Inflammatory macrophage treated with lipopolysaccharide for 1 hour (primary cell): ENCODE measurements at places on chromosomes 5 and 9.

DNA sequence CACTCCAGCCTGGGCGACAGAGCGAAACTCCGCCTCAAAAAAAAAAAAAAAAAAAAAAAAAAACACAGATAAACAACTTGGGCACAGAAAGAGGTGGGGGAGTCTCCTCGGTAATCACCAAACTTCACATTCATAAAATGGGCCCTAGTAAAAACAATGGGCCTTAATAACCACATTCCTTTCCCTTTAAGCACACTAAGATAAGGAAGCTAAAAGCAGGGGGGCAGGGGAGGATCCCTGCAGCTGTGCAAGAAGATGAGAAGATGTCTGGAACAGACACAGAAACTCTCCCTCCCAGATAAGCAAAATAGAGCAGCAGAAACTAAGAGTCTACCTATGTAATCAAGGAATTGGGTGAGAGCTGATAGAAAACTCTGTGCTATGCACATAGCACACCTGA is 111.2 kb upstream of the FAM174A start:
- no peak for DNase-seq

- DNase-seq = no peak
Measured at GRCh38 chr9:6945816-6946215, 188.0 kb downstream of the KDM4C start.

- DNase-seq = no peak
Measured at GRCh38 chr5:85388770-85389169, 1004.1 kb upstream of the EDIL3 start.

DNA sequence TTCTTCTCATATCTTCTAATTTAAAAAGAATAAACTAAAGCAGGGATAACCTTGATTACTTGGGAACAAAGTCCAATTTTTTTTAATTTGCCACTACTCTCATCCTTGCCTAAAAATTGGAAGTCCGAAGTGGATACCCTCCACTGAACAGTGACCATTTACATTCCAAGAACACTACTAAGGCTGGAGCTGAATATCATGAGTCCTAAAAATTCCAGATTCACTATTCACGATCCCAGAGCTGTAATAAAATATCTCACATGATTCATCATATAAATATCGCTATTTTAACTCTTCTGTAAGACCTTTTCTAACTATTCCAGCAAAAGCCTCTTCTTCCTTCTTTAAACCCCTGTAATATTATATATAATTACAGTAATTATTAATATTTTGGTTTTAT is 57.4 kb downstream of the ATPSCKMT start:
- DNase-seq = no peak

GRCh38 chr9:108108852-108109448 is 619.4 kb upstream of the KLF4 start:
- no peak for DNase-seq

- DNase-seq = no peak
Measured at GRCh38 chr5:177447611-177448243, 1.1 kb downstream of the PRR7 start.

DNA sequence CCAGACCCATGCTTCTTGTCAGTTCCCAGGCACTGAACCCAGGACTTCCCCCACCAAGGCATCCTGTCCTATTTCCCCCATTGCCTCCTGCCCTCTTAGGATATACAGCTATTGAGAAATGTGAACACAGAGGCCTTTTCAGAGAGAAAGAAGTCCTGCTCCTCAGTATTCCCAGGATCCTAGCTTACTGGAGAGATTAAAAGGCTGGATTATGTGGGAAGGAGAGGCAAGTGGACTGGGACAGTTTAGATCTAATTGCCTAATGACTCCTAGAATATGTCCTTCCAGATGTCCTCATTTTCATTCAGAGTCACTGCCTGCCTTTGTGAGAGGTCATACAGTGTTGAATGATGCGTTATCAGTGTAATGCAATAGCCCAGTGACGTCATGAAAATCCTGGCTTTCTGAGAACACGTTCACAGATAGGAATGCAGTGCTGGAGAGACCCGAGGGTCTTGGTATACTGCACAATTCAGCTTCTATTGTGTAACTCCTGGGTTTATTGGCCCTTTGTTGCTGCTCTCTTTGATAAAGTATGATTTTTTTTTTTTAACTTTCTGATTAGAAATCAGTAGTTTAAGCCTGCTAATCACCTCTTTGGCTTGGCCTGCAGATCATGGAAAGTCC is 26.2 kb downstream of the WWC1 start:
- DNase-seq = no peak

DNA sequence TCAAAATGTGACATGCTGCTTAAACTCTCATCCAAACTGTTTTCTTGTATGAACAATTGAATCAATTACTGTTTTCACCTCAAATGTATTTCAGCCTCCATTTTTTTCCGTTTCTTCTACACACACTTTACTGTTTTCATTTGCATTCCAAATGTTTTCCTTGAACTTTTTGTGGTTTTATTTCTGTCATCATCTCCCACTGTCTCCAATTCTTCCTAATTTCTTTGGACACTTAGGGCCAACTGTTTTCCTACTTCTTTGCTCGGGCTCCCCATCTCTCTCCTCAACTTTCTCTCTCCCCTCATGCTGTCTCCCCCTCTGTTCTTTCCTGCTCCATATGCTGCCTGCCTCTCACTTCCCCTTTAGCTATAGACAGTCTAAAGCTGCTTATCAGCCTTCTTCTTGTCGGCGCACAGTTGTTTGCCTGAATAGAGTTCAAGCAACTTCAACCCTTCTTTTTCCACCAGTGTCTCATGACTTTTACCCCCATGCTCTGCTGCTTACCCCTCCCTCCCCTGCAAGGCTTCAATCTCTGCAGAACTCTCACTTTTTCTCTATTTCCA is 443.4 kb downstream of the DTWD2 start:
- no peak for DNase-seq

DNA sequence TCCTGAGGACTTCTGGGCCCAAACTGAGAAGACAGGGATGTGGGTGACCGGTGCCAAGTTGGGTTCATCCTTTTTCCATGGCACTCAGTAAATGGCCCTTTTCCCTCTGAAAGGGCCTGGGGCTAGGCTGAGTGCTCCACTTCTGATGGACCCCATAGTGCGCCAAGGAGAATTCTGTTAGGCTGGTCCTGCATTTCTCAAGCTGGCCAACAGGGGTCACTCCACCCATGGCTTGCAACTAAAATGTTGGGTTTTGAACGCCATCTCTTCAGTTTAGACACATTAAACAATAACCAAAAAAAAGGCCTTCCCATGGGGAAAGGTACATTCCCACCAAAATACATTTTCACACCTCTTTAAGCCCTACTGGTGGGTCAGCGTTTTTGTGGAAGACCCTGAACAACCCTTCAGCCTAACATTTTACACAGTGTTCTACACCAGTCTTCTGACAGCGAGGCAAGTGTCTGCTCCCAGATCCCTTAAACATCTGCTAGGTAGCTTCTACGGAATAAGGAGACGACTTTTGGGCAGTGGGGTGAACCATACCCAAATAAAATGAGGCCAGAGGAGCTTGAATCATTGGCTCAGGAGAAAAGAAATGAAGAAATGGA is 27.3 kb downstream of the CNTFR start:
- DNase-seq = no peak

DNA sequence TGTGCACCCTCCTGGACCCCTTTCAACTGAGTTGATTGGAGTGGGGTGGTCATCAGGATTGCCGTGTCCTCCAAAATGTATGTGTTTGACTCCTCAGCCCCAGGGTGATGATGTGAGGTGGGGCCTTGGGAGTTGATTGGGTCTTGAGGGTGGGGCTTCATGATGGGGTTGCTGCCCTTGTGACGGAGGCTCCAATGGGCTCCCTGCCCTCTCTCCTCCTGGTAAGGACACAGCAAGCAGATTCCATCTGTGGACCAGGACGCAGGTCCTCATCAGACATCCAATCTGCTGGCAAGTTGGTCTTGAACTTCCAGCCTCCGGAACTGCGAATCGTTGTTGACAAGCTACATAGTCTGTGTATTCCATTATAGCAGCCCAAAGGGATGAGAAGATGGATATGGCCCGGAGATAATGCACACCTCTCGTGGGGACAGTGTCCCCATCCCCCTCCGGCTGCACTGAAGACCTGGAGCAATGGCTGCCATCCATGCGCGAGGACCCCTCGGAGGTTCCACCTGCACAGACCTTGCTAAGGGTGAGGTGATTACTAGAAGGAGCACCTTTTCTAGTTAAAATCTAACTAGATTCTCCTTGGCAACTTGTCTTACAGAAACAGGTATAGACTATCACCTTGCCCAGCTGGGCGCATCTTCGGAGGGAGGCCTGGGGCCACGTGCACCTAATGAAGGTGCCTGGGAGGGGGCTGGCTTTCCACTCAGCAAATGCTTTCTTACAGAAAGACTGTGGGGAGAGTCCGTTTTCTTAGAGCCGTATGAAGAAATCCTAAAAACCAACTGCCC is 75.7 kb upstream of the IRX4 start:
- no peak for DNase-seq
